ENCODE measurements at places on chromosomes 4 and X. TPM values are rescaled to one million over a fixed set of nuclear protein-coding genes. Genes with fewer than 3 reads are reported as not detected.
A peak's percentile ranks its signal among the peaks of the same experiment; 100 is the strongest.

SLC25A5 gene
- total RNA-seq, result 60.8 TPM

- H3K4me1 ChIP-seq, result peaks cover 43% of the 10 kb centered on the region
- no peaks in the 10 kb centered on the region for H3K27me3 ChIP-seq
- H3K4me3 ChIP-seq, result no peak overlapping the region
- DNase-seq, result no peak
These were observed 58.7 kb downstream of the FNIP2 start for GRCh38 chr4:158827543-158827981.

- H3K4me1 ChIP-seq, result no peaks in the 10 kb centered on the region
- H3K27ac ChIP-seq, result no peak overlapping the region
- no peaks in the 10 kb centered on the region for H3K27me3 ChIP-seq
- no peaks in the 10 kb centered on the region for H3K36me3 ChIP-seq
- H3K4me3 ChIP-seq, result no peak overlapping the region
These were observed 119.4 kb upstream of the DMD start for GRCh38 chrX:33330798-33331197.

DNA sequence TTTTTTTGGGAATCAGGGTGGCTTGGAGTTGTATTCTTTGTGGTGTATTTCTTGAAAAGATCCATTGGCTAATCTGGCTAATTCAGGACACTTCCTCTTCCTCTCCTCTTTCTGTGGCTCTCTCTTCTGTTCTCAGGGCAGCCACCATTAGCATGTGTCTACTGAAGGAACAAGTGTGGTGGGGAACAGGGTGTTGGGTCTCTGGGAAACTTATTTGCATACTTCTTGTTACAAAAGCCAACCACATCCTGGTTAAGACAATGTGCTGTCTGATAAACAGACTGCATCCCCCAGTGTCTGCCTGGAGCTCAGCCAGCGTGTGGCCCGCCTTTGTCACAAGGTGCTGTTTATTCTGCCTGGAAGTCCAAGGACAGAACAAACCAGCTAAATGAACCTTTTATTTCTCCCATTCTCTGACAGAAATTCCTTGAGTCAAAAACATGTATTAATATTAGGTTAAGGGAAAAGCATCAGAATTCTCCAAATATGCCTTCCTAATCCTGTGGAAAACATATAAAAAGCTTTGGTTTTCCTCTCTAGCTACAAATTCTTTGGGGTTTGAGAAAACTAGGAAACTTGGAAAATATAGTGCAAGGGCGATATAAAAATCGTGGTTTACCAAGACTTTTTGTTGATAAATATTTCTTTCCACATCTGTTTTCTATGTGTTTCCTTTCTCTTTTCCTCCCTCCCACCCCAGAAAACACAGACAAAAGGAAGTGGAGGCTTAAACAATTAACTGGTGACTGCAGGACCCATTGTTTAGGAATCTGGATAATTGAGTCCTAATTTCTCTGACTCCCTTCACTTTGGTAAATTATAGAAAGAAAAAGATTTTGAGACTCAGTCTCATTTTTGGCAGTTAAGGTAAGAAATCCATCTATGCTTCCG lies 203.6 kb downstream of the SPRY1 start:
- H3K27ac ChIP-seq, result peak overlapping the region; percentile 69
- H3K4me1 ChIP-seq, result peaks cover 16% of the 10 kb centered on the region
- H3K4me3 ChIP-seq, result no peak overlapping the region

DNA sequence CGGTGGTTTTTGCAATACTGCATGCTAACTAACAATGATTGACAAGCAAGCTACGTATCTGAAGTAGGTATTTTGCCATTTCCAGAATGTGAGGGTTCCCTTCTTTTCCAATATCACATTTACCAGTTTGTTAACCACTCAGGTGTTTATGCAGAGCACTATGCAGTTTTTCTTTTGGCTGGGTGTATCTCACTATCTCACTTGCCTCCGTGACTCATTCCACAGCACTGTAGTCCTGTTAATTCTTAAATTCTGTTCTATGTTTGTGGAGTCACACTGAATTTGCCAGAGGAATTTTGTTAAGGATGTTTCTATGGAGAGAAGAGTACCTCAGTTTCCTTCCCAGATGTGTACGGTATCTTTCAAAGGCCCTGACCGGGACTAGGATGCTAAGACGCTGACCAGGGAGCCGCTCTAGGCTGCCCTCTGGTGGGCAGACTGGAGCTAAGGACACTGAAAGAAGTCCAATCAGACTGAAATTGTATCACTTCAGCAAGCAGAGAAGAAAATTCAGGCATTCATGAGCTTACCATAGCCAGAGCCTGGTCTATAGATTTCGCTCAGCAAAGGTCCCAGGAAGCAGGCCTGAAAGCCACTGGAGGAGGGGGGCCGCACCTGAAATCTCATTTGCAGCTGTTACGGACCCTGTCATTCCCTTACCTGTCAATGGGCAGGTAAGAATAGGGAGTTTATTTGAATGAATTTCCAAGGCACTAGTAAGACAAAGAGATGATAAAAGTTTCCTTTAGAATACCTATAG lies 388.4 kb upstream of the SPOCK3 start:
- no peak for DNase-seq
- no peaks in the 10 kb centered on the region for H3K36me3 ChIP-seq
- H3K27me3 ChIP-seq, result no peaks in the 10 kb centered on the region
- H3K27ac ChIP-seq, result no peak overlapping the region
- no peaks in the 10 kb centered on the region for H3K4me1 ChIP-seq
- no peak overlapping the region for H3K4me3 ChIP-seq

- no peak overlapping the region for H3K4me3 ChIP-seq
- no peak overlapping the region for H3K27ac ChIP-seq
- peaks cover 22% of the 10 kb centered on the region for H3K4me1 ChIP-seq
These were observed 131.3 kb downstream of the SLC7A11 start for GRCh38 chr4:138110815-138111214.

PI4K2B gene
- total RNA-seq, result 2.5 TPM

DNA sequence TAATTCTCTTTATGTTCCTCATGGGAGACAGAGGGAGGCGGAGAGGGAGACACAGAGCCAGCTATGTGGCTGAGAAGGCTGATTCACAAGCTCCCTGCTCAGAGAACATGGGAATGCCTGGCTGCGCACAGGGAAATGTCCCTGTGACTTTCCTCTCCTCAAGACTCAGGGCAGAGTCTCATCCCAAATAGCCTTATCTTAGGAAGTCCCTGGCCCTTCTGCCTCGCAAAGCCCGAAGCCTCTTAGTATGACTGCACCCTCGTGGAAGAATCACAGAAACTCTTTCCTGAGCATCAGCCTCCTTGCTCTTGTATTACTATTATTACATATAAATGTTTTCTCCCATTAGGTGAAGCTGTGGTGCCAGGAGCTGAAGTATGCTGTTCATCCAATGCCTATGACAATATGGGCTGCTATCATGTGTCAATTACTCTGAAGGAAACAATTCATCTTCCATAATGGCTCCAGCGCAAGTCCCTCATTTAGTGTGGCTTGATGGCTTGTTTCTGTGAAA lies 230.5 kb downstream of the MGST2 start:
- no peaks in the 10 kb centered on the region for H3K36me3 ChIP-seq
- H3K27me3 ChIP-seq, result no peaks in the 10 kb centered on the region
- no peak overlapping the region for H3K27ac ChIP-seq
- DNase-seq, result no peak
- H3K4me3 ChIP-seq, result no peak overlapping the region

CTAG2 gene
- not detected for total RNA-seq

NDNF gene
- total RNA-seq, result 2.7 TPM

DNA sequence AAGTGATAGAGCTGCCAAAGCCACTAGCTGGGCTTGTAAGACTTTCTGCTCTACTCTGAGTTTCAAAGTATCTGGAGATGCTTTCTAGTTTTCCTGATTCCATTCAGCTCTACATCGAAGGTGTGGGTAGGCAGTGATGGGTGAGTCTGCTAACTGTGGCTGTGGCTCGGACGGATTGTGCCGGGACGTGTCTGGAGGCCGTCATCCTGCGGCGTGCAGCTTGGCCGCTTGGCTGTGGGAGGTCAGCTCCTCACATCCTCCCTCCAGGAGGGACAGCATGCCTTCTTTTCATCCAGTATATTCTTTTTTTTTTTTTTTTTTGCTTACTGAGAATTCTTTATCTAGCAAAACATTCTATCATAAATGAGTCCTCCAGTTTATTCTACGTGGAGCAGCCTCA lies 77.9 kb upstream of the AADAT start:
- no peak for DNase-seq
- H3K4me1 ChIP-seq, result no peaks in the 10 kb centered on the region
- H3K4me3 ChIP-seq, result no peak overlapping the region
- H3K36me3 ChIP-seq, result no peaks in the 10 kb centered on the region
- H3K27me3 ChIP-seq, result no peaks in the 10 kb centered on the region

TBC1D25 gene
- total RNA-seq, result 14.8 TPM

All from gastrocnemius medialis (tissue), 4 donors.